ENCODE measurements at places on chromosomes 5 and 9.

GRCh38 chr9:111179577-111179976 lies 141.3 kb upstream of the LPAR1 start:
- DNase-seq, result no peak

DNA sequence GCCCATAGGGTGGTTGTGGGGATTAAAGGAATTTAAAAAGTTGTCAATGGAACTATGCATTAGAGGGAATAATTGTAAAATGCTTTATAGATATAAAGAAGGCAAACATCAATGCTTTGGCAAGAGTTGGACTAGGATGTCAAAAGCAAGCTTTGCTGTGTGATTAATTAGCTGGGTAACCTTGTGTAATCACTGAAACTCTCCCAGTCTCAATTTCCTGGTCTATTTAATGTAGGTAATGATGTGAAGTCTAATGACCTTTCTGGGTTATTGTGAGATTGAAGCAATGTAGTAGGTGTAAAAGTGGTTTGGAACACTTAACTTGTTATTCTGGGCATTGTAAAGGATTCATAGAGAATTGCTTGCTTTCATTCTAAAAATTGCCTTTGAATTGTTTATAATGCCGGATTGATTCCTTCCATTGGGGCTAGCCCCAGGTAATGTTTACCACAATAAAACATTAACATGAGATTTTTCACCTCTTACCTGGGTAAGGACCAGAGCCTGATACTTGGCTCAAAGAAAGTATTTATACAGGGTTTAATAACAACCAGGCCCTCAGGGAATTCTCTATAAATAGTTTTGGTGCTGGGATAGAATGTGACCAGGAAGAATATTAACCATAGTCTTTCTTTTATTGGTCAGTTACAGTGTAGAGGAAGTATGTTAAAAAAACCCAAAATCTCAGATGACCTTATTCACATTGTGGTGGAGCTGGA lies 30.0 kb upstream of the CLINT1 start:
- no peak for DNase-seq

GRCh38 chr5:32526810-32527209 lies 58.5 kb upstream of the SUB1 start:
- DNase-seq, result no peak

GRCh38 chr5:98401656-98402055 lies 371.8 kb upstream of the RGMB start:
- no peak for DNase-seq

DNA sequence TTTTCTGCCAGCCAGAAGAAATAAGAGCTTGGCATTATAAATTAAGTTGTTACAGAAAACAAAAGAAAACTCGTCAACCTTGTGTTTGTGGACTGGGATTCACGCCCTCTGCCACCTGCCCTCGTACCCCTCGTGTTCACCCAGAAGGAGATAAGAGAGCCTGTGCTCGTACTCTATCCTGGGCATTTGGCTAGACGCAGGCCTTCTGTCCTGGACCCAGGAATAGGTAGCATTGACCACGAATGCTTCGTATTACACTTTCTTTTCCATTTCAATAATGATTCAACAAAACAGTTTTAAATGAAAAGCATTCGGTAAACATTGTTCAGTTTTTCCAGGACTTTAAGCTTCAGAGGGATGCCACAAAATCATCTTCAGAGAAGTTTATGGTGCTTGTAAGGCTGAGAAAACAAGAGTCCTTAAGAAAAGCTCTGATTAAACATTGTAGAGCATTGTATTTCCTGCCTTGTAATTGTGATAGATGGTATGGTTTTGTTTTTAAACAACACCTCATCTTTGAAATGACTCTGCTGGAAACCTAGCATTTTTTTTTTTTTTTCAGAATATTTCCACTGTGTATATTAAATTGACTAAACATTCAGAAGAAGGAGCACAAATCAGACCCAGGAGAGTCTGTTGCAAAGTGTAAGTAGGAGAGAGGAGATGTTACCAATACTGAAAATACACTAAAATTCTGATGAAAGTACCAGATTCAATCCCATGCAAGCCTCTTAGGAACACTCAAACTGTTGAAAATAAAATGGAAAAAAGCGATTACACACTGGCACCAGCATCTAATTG lies 27.6 kb downstream of the MTX3 start:
- no peak for DNase-seq

GRCh38 chr5:100446879-100447430 lies 88.2 kb upstream of the FAM174A start:
- DNase-seq, result no peak

- DNase-seq, result no peak
Measured at GRCh38 chr9:76751001-76751400, 13.2 kb upstream of the PCA3 start.

DNA sequence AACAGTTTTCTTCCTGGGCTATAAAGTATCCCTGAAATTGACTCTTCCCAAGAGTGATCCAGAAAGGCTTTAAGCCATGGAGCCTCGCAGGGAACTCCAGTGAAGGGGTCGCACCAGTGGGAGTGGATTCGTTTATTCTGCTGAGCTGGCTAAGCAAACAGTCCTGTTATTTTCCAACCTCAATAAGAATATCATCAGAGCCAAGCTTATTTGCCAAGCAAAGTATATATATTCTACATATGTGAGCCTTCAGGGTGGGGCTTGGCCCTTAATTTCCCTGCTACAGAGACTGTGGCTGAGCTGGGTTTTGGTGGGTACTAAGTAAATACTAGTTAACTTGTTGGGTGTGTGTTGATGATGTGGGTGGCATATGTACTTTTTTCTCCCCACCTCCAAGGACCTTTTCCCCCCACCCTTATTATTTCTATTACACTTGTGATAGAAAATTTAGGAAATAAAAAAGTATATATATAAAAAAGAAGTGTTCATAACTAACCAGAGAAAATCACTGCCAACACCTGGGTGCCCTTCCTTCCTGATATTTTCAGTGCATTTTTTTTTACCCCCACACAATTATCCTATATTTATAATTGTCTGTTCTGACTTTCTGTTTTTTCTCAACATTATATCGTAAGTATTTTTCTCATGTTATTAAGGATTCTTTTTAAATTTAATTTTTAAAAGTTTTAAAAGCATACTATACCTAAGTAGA lies 5.3 kb downstream of the GSN start:
- no peak for DNase-seq

DNA sequence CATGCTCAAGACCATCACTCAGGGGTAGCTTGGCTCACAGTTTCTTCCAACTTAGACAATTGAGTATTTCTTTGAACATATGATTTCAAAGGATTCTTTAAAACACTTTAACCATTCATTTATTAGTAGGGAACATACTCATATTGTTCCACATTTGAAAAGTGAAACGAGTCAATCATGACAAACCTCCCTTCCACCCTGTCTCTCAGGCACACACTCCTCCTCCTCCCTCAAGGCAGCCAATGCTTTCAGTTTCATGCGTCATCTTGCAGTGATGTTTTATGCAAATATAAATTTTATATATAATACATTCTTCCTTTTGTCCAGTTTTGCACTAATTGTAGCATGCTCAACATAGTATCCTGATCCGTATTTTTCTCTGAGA lies 126.0 kb upstream of the BOD1 start:
- DNase-seq, result no peak

DNA sequence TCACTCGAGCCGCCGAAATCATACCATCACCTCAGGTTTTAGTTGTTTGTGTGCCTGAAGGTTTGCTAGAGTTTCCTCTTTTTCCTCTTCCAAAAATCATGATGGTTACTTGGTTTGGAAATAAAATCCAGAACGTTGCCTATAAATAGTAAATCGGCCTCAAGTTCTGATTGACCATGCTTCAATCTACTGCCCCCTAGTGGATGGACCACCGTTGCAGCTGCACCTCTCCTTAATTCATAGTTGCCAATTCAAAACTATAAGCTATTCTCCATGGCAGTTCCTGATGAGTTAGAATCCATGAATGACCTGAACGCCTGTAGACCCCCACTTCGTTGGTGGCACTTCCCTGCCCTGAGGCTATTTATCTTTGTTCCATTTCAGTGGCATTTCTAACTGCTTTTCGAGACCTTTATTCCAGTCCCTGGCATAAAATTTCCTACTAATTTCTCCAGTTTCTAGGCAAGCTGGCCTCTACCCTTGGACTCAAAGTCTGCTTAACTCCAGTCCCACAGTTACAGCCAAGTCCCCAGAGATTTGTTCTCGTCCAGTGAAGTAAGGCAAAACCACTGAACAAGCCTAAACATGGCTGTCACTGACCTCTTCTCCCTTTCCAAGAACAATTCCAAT lies 422.6 kb downstream of the EFNA5 start:
- DNase-seq, result peak; percentile 73

GRCh38 chr5:120538149-120538548 lies 74.0 kb downstream of the PRR16 start:
- no peak for DNase-seq

DNA sequence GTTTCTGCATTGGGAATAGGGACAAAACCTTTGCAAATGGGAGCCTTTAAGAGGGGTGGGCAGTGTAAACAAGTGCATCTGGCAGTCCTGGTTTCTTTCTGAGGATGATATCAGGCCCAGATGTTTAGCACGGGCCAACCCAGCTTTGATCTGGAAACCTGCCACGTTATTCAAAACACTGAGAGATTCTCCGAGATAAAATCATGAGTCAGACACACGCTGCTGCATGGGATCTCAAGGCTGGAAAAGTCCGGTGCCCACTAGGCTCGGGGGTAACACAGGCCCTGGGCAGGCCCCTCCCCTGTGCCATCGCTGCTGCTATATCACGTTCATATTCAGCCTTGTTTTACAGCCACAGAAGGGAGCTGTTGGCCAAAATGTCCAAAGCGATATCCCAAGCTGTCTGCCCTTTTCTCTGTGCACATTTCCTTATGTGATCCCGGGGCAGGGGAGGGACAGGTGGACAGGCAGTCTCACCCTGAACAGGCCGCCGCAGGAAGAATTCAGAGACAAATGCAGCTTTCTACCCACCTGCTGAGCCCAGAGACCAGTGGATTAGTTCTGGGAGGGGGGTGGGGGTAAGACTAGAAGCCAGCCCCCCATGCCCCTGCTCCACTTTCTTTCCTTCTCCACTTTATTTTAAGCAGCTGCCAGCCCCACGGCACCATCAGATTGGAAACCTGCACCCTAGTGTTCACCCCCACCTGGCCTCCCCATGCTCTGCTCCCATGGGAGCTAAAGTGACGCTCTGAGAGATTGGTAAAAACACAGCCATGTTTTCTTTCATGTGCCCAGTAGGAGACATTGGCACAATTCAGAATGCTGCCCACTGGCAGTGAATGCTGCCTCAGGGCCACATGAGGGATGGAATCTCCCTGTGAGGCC lies 63.1 kb downstream of the TMOD1 start:
- peak; percentile 76 for DNase-seq

DNA sequence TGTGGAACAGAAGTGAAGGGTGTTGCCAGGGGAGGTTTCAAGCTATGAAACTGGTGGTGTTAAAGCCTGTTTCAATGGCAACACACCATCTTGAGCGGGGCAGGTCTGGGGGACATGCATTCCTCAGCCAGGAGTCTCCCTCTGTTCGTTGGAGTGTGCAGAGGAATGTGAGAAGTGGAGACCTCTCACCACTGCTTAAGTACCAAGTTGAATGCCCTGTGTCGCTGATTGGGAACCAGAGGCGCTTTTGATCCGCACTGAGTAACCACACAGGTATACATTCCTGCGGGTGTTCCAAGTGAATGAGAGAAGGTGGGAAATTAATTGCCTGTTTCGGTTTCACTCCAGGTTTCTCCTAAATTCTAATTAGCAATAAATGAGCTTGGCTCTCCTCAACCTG lies 99.4 kb downstream of the LIX1 start:
- no peak for DNase-seq

DNA sequence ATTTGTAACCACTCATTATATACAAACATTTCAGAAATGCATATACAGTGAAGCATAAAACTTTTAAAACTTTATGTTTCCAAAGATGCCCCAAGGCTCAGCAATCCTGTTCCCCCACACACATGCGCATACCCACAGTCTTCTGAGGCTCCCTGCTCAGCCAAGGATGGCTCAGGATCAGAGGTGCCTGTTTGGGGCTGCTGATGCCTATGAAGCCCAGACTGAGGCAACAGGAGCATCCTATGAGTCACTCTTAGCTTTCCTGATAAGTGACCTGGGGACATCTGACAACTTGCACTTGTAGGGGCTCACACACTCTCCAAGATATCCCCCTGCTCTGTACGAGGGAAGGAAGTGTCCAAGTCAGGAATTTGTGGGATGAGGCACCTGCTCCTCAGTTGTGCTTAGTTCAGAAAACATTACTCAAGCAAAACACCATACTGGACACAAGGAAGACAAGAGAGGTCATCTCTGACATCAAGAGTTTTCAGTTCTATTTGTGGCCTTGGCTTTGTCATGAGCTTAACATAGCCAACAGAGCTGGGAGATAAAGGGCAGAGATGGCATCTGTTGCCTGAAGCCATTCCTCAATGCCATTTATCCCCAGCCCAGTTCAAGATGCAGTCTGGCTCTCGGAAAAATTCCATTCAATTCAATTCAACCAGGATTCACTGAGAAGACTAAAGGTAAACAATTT lies 62.3 kb downstream of the NIPSNAP3B start:
- no peak for DNase-seq

DNA sequence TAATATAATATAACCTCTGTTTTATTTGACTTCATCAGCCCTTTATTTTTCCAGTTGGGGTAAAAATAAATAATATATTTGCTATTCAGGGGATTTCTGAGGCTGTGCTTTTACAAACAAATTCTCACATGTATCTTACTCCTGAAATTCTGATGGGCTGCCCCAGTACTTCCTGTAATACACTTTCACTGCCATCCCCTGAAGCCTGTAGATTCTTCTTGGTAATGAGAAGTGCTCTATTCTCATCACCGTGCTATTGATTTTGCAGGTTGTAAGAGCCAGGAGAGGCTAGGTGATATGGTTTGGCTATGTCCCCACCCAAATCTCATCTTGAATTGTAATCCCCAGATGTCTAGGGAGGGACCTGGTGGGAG lies 91.9 kb upstream of the CEP78 start:
- DNase-seq, result no peak

- DNase-seq, result no peak
Measured at GRCh38 chr9:113906411-113907110, 30.5 kb downstream of the ZNF618 start.

GRCh38 chr9:128192601-128193371 lies 1.4 kb upstream of the CIZ1 start:
- peak; percentile 87 for DNase-seq

DNA sequence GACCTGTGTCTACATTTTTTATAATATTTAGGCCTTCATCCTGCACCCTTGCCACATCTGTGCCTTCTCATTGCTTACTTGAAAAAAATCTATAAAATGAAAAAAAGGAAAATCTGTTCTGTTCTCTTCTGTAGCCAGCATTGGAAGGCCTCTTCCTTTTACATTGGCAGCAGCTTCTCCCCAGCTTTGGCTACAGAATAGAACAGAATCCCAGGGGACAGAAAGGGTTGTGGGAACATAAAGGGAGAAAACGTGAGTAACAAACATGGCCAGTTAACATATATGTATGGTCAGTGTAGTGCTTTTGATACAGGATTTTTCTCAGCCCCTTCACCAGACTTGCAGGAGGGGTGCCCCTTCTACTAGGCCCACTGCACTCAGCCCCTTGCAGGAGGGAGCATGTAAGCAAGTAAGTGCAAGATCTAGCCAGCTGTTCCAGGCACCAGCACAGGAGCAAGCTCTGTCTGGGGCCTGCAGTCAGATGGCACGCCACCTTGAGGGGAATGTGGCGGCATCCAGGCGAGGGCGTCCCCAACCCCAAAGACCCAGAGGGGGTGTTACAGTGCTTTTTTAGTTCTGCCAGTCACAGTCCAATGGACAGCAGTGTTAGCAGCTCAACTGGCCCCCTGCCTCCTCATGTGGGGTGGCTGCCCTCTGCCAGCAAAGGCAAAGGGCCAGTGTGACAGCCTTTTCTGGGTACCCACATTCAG lies 330.5 kb upstream of the ZNF462 start:
- DNase-seq, result no peak

Measured in tibial artery (tissue), 4 donors.